Right lung (tissue), 10 donors: ENCODE measurements at places on chromosomes 1 and 21. TPM values are rescaled to one million over a fixed set of nuclear protein-coding genes. Genes with fewer than 3 reads are reported as not detected.

GRCh38 chr1:64476251-64476952 lies 6.5 kb downstream of the CACHD1 start:
- DNase-seq = peak; percentile 76

GRCh38 chr1:19647643-19648042 lies 3.5 kb downstream of the NBL1 start:
- no peak for DNase-seq

DNA sequence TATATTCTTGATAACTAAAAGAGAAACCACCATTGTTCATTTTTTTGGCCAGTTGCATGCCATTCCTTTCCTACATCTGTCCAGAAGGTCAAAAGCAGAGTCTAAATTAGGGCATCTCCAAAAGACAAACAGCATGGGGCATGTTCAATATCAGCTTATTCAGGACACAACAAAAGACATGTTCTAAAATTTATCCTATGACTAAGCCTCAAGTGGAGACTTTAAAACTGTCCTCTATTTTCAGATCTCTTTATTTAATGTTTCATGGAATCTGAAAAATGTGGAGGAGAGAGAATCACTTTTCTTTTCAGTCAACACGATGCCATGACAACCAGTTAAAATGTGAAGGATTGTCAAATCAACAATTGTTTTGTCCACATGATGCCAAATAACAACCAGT lies 303.4 kb upstream of the PRMT6 start:
- DNase-seq = no peak

DNA sequence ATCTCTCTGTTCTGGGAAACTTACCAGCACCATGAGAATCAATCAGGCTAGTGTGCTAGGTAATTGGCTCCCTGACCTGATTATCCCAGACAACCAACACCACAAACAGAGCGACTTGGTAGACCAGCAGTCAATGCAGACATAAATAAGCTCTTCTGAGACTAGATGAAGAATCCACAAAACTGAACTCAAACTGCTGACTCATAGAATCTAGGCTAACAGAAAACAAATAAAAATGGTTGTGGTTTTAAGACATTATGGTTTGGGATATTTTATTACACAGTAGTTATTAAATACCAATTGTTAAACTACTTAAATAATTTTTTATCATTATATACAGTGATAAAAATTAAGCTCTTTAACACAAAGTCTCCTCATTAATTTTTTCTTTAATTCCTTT lies 535.7 kb downstream of the COL11A1 start:
- no peak for DNase-seq

DNA sequence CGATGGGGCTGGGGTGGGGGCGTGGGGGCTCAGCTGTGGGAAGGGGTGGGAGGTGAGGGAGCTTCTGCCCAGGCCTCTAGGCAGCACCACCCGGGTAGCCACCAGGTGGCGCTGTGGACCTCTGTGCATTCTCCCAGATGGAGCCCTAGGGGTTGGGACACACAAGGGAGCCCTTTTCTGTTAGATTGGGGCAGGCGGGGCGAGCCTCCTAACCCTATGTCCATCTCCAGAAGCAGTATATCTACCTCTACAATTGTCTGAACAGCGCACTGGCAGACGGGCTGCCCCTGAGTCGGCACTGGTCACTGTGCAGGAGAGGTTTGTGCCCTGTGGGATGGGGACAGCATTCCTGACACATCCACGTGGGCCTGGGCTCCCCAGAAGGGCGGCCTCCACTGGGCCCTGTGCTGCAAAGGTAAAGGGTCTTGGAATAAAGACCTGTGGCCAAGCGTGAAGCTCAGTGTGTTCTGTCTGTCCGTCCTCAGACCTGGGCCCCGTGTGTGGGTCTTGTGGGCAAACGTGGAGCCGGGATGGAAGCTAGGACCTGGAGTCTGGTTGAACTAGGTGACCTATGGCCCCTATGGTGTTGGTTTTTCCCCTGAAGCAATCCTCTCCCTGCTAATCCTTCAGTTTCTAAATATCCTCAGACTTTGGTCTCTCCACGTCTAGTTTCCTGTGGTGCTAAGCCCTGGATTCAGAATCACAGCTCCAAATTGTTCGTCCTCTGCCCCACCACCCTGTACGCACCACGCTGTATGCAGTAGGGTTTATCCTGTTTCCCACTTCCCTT lies 4.4 kb upstream of the LGR6 start:
- DNase-seq = no peak

DNA sequence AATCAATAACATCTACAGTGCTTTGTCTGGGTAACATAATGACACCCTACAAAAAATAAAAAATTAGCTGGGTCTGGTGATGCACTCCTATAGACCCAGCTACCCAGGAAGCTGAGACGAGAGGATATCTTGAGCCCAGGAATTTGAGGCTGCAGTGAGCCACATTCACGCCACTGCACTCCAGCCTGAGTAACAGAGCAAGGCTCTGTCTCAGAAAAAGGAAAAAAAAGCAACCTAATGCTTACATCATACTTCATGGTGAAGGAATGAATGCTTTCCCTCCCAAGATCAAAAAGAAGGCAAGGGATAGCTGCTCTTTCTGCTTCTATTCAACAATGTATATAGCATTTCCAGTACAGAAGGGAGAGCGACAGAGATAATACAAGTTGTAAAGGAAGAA lies 24.2 kb upstream of the CTTNBP2NL start:
- no peak for DNase-seq

DNA sequence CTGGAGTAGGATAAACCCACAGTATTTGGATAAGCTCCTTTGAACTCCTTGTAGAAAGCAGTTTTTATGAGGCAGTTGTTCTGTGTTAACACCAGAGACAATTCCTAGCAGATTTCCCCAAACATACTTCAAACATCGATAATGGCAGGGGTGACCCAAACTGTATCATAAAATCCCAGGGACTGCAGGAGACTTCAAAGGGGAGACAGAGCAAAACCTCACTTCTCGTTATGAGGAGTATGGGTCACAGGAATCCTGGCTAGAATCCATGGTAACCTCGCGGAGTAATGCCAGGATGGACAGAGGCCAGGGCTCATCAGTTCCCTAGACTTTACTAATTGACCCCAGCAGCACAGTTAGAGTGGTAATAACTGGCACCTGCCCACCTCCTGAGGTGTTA lies 148.0 kb downstream of the DHRS3 start:
- DNase-seq = no peak

DNA sequence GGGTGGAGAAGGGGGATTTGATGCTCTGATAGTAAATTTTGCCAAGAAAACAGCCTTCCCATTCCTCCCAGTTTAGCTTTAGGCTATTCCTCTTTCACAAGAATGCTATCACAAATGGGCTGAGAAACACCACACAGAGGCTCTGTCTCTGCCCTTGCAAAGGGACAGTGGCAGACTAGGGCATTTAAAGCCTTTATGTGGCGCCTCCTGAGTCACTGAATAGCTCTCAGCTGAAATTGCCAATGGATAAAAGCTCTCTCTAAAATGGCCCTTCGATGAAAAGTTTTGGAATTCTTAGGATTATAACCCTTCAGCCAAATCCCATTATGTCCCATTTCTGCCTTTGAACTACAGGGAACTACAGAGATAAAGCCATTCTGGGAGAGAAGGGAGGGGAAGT lies 1000.4 kb downstream of the ADGRL2 start:
- no peak for DNase-seq

DNA sequence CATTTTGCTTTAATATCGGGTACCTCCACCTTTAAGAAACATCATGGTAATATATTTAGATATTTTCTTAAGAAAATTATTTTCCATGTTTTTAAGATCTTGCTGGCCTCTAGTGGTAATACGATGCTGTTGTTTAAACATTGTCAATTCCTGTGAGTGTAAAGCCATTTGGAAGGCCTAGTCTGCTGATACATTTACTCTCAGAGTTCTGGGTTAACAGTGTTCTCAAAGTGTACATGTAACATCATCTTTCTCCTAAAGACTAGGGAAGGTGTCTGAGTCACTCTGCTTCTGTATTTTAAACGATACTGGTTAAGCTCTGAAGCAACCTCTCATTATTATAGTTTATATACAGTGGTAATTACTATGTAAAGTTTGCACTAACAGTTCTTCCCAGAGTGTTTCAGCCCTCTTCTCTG lies 189.1 kb downstream of the RASAL2 start:
- DNase-seq = no peak

DNA sequence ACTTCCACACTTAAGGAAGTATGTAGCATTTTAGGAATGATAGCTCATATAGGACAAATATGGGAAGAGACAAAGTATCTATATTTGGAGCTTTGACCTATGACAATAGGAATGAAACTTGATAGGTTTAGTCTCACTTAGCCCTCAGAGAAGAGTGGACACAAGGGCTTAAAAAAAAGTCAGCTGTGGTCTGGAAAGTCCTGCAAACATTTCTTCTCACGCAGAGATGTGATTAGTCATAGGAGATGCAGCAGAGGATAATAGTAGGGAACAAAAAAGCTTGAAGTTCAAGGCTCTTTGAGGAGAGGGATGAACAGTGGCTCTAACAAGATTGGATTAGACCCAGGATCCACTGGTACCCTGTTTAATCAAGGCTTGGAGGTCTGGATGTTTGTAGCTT lies 14.8 kb upstream of the RNF220 start:
- no peak for DNase-seq

DNA sequence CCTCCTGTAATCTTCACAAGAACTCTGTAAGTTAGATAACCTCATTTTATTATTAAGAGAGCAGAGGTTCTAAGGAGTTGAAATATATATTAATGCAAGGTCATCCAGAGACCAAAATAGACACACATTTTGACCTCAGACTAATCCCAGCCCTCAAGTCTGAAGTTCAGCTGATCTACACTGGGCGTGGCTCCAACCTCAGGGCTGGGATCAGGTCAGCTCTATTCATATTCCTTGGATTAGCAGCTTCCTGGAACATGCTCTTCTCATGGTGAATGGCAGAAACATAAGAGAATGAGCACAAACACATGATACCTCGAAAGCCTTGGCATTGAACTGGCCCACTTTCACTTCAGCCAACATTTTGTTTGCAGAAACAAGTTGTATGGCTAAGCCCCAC lies 200.8 kb upstream of the ST6GALNAC5 start:
- no peak for DNase-seq

GRCh38 chr1:2233997-2234761 lies 6.1 kb downstream of the SKI start:
- DNase-seq = peak; percentile 87

Gene PLA2G2C
- polyA plus RNA-seq = 0.13 TPM

Gene CSMD2
- 0.22 TPM for polyA plus RNA-seq

Gene HP1BP3
- polyA plus RNA-seq = 425 TPM

Gene KISS1
- 0.35 TPM for polyA plus RNA-seq

Gene INSRR
- polyA plus RNA-seq = 0.05 TPM

Gene OR14K1
- polyA plus RNA-seq = not detected

Gene CYP4A22
- 0.12 TPM for polyA plus RNA-seq

Gene ZNF683
- polyA plus RNA-seq = not detected

Gene SPSB1
- polyA plus RNA-seq = 6.5 TPM

Gene LAPTM5
- polyA plus RNA-seq = 25.3 TPM

Gene OR2L13
- polyA plus RNA-seq = not detected
